Mucosa of gallbladder (tissue), 1 donor: ENCODE measurements at places on chromosomes 13 and 19.

DNA sequence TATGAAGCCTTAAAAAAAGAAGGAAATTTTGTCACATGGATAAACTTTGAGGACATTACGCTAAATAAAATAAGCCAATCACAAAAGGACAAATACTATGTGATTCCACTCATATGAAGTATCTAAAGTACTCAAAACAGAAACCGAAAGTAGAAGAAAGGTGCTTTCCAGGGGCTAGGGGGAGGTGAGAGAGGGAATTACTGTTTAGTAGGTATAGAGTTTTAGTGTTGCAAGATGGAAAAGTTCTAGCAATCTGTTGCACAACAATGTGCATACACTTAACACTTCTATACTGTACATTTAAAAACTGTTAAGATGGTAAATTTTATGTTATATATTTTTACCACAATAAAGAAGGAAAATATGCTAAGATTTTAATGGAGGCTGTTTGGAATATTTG, 83.0 kb downstream of the POLR1D start:
- DNase-seq, result no peak

DNA sequence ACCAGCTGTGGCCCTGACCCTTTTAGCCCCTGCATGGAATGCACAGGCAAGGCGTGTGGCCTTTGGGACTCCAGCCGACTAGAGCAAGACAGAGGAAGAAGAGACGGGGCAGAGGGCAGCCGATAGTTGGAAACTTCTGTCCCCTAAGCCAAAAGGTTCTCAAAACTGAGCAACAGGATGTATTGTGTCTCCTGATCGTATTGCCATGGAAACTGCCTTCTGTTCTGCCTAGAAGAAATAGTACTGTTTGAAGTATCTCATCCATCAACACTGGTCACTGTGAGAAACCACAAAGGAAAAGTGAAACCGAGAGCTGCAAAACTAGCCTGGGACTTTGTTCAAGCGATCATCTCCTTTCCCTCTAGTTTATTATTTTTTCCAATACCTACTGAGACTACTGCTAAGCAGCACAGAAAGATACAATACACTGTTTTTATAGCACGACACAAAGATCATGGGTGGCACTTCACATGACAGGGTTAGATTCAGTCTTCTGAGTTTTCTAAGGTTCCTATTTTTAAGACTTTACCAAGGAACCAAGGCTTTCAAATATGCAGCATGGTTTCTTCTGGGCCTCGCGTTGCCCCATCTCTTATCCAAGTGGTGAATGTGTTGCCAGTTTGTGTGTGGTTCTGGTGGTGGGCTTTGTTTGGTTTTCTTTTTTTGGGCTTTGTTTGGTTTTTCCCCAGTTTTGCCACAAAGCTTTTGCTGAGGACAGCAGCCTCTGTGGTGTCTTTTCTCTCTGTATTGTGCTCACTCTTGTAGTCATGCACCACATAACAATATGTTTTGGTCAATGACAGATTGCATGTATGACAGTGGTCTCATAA, 49.3 kb upstream of the GPR183 start:
- DNase-seq, result peak; percentile 44

DNA sequence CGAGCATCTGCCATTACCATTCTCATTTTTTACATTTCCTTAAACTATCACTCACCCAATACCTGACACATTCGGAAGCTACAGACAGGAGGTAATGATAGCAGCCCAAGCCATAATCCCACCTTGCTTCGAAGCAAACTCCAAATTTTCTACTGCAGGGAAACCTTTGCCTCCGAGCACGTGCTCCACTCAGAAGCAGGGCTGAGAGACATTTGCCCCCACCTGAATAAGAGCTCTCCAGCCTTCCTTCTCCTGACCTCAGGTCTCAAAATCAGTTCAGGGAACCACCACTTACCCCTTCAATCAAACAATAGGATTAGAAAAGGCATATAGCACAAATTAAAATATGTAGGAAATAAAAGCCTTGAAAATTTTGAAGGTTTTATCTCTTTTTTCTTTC, 2.3 kb upstream of the DACH1 start:
- DNase-seq, result no peak

DNA sequence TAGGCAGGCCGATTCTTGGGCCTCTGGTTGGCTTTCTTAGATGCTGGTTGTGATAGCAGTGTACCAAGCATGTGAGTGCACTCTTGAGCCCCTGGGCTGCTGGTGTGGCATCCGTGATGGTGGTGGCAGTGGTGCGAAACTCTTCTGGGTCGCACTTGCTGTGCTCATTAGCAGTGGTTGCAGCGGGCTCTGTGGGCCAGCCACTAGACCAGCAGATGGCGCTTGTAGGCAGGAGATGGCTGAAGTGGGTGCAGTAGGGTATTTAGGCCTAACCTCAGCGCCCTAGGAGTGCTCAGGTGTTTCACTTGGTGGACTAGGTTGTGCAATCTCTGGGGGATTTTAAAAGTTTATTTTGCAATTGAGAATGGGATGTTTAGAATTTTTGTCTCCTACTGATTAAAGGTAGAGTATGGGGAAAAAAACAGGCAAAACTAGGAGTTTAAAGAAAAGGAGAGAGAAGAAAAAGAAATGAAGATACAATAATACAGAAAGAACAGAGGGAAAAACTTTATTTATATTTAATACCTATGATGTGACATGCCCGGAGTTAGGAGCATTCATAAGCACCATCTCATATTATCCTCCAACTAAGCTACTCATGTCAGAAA, 4.3 kb upstream of the ZNF17 start:
- DNase-seq, result peak; percentile 71

DNA sequence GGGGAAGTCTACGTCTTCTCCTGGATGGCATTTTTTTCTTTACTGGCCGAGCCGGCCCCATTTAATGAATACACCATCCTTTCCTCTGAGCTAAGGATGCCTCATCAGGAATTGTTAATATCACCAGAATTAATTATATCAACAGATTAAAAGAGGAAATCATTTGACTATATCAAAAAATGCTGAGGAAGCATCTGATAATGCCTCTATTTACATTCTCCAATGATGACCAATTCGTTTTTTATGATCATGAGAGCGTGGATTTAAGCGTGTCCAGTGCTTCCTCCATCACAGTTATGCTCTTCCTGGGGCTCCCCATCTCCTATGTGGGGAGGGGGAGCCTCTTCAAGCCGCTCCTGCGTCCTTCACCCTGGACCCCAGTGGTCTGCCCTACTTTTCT, 58.7 kb downstream of the TUBGCP3 start:
- DNase-seq, result no peak

GRCh38 chr13:106558527-106558926, 9.4 kb downstream of the ARGLU1 start:
- DNase-seq, result no peak

DNA sequence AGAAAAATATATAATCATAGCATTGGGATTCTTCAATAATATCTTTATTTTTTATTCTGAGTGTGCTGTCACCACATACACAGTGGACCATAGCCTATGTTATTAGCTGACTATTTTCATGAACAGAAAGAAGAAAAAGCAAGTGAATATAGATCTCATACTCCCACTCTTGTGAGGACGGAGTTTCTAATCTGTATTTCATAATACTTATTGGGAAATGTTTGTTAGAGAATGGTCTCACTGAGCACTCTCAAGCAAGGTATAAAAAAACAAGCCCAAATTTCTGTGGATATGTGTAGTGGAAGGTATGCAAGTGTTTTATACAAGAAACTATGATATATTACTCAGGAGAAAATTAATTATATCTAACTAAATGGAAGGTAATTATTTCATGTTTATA, 1218.1 kb downstream of the SLITRK1 start:
- DNase-seq, result no peak

DNA sequence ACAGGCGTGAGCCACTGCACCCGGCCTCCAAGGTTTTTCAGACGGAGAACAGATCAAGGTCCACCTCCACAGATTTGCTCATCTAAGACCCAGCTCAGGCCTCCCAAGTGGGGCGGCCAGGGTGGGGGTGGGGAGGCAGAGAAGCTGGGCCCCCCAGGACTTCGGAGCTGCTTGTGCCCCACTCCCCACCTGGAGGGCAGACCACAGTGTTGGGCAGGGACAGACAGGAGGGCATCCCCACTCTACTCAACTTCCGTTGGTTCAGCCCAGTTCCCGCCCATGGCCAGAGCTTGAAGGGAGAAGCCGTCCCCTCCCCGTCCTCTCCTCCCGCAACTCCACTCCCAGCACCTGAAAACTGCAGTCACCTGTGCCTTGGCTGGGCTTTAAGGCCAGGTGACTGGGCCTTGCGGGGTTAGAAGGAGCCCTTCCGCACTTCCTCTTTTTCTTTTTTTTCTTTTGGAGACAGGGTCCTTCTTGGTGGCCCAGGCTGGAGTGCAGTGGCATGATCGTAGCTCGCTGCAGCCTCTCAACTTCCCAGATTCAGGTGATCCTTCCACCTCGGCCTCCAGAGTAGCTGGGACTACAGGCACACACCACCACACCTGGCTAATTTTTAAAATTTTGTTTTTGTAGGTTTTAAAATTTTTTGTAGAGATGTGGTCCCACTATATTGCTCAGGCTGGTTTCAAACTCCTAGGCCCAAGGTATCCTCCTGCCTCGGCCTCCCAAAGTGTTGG, 734 bp upstream of the LRRC8E start:
- DNase-seq, result no peak

GRCh38 chr19:18122860-18123795, 25.6 kb downstream of the MAST3 start:
- no peak for DNase-seq

GRCh38 chr19:53158119-53158656, 665 bp downstream of the ZNF347 start:
- peak; percentile 10 for DNase-seq

- DNase-seq, result no peak
These were observed 204.0 kb upstream of the GPR12 start for GRCh38 chr13:26964278-26965250.

GRCh38 chr19:33505148-33505547, 16.4 kb downstream of the PEPD start:
- no peak for DNase-seq

GRCh38 chr19:867301-867793, 7.9 kb downstream of the CFD start:
- no peak for DNase-seq

DNA sequence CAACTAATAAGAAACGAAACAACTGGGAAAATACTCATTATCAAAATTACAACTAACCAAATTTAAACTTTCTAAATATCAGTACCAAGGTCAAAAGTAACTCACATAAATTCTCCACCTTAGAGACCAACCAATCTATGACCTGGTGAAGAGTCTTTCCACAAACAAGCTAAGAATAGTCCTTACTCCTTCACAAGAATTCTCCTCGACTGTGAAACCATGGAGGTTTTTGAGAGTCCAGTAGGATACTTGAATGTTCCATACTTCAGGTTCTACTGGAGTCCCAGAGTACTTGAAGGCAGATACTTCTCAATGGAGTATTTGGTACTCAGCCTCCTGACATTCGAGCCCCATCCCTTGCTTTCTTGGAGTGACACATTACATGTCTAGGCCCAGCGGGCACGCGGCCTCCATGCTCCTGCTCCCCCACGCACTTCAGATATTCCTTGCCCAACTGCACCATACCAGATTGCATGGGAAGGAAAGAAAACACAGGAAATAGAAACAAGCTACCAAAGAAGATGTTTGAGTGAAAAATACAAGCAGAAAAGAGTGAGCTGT, 63.9 kb downstream of the ABCC4 start:
- no peak for DNase-seq

DNA sequence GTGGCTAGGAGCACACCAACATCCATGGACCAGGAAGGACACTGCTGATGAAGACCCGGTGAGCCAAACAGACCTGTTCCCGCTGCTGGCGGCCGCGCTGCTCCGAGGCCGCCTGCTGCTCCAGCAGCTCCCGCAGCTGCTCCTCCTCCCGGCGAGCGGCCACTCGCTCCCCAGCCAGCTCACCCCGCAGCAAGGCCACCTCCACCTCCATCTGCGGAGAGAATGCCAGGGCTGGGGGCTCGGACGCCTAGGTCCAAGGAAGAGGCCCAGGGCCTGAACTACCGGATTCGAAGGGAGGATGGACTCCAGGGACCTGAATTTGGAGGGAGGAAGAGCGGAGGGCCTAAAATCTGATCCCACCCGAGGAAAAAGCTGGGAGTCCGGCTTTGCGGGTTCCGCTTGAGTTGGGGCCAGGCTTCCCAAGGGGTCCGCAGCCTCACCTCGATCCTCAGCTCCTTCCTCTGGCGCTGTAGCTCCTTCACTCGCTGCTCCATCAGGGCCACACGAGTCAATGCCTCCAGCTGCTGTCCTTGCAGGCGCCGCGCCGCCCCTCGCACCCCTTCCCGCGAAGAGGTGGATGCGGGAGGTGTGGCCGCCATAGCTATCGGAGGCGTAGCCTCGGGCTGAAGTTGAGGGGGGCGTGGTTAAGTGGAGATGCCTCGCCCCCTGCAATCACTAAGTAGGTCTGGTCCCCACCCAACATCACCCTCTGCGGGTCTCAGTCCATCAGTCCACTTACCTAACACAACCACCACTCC, 2.7 kb downstream of the PHLDB3 start:
- DNase-seq, result no peak

DNA sequence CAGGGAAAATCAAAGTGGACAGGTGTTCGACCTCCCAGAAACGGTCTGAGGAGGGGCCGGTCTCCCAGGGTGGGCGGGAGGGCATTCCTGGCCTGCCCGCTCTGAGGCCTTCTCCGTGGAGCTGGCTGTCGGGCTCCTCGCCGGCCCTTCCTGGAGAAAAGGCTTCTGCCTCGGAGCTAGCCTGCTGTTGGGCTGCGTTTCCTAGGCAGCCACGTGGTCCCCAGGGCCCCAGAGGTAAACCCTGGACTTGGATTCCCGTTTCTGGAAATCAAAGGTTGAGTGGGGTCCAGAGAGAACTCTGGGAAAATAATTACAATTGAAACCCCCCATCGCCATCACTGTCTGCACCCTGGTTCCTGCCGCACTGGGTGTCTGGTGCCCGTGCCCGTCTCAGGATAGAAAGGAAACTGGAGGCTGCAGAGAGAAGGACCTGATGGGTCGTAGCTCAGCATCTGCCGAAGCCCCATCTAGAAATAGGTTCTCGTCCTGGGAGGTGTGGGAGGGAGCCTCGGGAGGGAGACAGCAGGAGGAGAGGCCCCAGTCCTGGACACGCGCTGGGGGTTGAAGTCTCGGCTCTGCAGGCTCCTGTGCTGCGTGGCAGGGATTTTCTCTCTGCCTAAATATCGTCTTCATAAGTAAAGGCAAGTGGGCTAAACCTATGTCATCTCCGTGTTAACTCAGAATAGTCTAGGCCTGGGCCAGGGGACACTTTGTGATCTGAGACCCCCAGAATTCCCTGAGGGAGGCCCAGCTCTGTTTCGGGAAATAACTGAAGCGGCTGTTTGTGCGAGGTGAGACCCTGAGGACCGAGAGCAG, 7.7 kb upstream of the PROZ start:
- peak; percentile 6 for DNase-seq

GRCh38 chr19:56400485-56400884, 3.6 kb upstream of the ZNF583 start:
- DNase-seq, result no peak

DNA sequence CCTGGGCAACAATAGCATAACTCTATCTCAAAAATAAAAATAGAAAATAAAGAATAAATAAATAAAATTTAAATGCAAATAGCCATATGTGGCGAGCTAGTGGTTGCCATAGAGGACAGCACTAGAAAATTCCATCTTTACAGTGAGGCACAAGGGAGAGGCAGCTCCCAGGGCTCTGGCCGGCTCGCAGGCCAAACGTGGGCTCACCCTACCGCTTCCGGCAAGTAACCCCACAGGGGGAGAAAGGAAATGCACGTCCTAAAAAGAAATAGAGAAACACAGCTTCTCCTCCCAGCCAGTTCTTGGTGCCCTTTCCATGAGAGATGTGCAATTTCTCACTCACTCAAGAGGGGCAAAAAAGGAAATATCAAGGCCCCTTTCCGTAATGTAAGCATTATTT, 12.4 kb upstream of the GRWD1 start:
- DNase-seq, result no peak

GRCh38 chr13:46571189-46571908, 18.4 kb downstream of the LRCH1 start:
- no peak for DNase-seq
